ENCODE measurements at places on chromosomes 5 and 9.

GRCh38 chr5:1933364-1934055 lies 50.8 kb upstream of the IRX4 start:
- no peak for DNase-seq

- no peak for DNase-seq
Observed at GRCh38 chr9:88310310-88310980, 77.8 kb upstream of the SPIN1 start.

- no peak for DNase-seq
Observed at GRCh38 chr9:70053864-70054263, 10.2 kb downstream of the MAMDC2 start.

- DNase-seq: no peak
Observed at GRCh38 chr9:94944626-94945025, 218.1 kb downstream of the AOPEP start.

GRCh38 chr5:171776213-171776612 lies 9.4 kb upstream of the SMIM23 start:
- no peak for DNase-seq

DNA sequence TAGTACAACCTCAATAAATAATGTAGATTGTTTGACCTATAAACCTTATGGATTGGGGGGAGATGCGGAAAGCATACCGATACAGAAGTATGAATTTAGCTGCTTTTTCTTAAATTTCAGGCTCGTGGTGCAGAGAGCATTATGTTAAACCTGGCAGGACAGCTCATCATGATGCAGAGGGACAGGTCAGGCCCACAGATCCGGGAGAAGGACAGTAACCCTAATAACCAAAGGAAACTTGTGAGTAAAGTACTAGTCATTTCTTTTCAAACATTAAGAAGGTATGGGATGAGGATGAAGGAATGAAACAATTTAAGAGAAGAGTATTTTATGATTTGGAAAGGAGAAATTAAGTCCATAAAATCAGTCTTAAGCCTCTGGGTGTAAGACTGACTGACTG lies 70.5 kb downstream of the ERMP1 start:
- DNase-seq: no peak

DNA sequence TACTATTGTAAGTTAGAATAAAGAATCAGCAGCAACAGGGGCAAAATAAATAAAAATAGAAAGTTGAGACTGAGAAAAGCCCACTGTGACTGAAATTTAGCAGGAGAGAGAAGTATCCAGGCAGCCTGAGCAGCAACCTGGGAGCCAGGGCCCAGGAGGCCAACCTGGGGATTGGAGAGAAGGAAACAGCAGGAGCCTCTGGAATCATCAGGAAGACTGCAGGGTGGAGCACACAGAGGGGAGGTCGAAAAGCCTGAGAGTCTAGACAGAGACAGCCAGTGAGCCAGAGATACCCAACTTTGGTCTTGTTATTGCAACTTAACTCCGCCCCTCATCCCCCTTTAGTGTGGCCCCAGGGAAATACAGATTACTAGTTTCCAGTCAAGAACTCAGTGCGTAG lies 98.6 kb downstream of the SLC1A3 start:
- no peak for DNase-seq

GRCh38 chr5:41067714-41068568 lies 3.2 kb downstream of the MROH2B start:
- no peak for DNase-seq

DNA sequence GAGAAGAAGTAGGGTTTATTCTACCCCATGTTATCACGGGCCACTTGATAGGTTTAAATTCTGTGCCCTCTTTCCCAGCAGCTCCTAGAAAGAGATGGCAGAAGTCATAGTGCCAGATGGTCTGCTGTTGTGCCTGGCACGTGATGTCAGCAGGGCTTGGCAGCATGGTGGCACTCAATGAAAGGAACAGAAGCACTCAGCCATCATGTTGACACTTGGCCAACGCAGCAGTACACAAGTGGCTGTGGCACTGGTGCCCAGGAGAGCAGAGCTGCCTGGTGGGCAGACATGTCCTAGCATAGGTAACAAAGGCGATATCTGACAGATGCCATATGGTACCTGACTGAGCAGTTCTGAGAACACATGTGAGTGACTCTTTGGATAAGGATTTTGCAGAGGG lies 796.4 kb upstream of the ACO1 start:
- peak; percentile 17 for DNase-seq

DNA sequence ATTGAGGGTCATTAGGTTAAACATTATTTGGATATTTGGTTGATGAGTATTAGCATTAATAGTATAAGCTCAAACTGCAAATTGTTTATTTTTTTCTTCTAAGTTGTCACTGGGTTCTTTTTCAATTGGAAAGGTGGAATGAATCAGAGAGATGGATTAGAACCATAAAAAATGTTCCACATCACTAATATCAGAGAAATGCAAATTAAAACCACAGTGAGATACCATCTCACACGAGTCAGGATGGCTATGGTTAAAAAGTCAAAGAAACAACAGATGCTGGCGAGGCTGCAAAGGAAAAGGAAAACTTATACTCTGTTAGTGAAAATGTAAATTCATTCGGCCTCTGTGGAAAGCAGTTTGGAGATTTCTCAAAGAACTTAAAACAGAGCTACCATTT lies 122.8 kb downstream of the CCDC192 start:
- no peak for DNase-seq

GRCh38 chr5:174825587-174825986 lies 101.2 kb downstream of the MSX2 start:
- no peak for DNase-seq

GRCh38 chr9:20552874-20553557 lies 69.3 kb downstream of the MLLT3 start:
- no peak for DNase-seq

DNA sequence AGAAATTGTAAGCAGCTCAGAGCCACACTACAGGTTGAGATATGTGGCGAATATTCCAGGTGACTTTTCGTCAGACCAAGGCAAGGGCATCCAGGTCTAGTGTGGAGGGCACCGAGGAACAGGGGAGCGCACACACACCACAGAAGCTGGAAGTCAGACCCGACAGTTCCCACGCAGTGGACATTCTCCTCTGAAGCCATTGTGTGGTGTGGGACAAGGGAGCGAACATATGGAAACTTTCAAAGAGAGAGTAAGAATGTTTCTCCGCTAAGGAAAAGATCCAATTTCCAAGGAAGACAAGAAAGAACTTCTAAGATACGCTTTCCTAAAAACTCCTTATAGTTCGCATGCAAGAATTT lies 141.4 kb upstream of the OTULINL start:
- DNase-seq: no peak

- DNase-seq: no peak
Observed at GRCh38 chr9:134372581-134373267, 46.5 kb downstream of the RXRA start.

- no peak for DNase-seq
Observed at GRCh38 chr5:127056896-127057295, 16.4 kb downstream of the C5orf63 start.

DNA sequence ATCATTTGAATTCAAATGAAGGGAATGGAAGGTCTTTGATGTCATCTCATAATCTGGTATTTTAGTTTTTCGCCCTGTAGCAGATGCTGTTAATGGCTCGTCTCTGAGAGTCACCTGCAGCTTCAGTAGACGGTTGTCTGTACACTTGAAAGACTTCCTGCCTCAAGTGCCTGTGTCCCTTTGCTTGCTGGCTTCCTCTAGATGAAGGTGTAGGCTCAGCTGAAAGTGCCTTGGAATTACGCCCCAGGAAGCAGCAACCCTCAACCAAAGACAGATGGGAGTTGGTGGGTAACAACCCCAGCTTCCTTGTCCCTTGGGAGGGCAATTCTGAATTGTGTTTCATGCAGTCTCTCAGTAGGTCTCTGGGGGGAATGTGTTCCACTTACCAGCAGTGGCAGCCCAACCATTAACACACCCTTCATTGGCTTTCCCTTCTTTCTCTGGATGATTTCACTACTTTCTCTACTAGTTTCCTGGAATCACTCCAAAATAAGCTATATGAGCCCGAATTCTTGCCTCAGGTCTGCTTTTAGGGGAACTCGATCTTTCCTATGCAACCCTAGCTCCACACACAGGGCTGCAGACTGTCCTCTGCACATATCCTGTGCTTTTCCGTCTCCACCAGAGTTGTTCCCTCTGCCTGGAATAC lies 395.6 kb downstream of the DMAC1 start:
- no peak for DNase-seq

- peak; percentile 43 for DNase-seq
Observed at GRCh38 chr5:139137697-139138096, 60.5 kb downstream of the SIL1 start.

- peak; percentile 69 for DNase-seq
Observed at GRCh38 chr5:56412601-56413379, 179.7 kb upstream of the ANKRD55 start.

DNA sequence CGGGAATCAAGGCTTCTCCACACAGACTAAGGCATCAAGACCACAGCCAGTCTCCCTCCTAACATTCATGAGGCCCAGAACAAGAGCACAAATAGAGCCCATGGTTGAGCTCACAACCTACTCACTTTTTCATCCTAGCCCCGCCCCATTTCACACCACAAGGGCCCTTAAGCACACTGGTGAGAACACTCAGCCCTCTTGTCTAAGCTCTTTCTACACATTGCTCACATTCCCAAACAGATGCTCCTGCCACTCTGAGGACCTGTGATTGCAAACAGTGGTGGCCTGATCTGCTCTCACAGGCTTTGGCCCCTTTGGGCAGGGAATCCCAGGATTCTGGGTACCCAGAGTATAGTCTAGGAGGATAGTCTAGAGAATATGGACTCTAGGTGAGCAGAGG lies 54.0 kb downstream of the FEM1C start:
- no peak for DNase-seq

- no peak for DNase-seq
Observed at GRCh38 chr5:167940911-167941310, 350.5 kb upstream of the WWC1 start.

GRCh38 chr5:97245386-97245785 lies 62.3 kb upstream of the RIOK2 start:
- no peak for DNase-seq

DNA sequence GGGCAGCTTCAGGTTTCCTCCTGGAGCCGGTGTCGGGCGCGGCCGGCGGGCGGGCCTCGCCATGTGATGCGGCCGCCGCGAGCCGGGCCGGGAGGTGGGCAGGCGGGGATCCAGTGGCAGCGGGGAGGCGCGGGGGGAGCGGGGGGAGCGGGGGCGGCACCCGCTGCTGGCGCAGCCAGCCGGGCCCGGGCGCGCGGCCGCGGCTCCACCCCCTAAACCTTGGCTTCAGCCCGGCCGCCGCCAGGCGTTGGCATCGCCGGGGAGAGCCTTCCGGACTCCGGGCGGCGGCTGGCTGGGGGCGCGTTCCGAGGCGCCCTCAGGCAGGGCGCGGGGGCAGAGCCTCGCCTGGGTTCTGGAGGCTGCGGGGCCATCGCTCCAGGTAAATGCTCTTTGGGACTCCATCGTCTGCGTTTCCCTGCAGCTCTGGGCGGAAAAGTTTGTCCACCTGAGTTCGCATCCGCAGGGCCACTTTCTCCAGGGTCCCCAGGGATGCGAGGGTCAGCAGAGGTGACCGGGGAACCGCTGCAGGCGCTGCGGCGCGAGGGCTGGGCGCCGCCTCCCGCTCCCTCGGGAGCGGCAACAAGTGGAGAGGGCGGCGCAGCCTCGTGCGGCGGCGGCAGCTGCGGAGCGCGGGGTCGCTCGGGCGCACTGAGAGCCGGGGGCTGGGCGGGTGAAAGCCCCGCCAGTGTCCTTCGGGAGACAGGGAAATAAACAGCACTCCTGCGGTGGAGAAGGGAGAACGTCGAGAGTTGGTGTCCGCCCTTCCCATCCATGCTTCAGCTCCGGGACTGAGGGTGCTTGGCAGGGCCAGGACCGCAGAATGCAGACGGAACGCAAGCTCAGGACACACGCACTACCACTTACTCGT lies at the start of gene ARHGEF28:
ARHGEF28 (plus strand) TSS at position 253 of the 868 bp plus-strand sequence. CDS start 58,656 bp downstream, outside the sequence.
- DNase-seq: peak; percentile 52

GRCh38 chr5:111143910-111144309 lies 51.8 kb downstream of the WDR36 start:
- DNase-seq: no peak

DNA sequence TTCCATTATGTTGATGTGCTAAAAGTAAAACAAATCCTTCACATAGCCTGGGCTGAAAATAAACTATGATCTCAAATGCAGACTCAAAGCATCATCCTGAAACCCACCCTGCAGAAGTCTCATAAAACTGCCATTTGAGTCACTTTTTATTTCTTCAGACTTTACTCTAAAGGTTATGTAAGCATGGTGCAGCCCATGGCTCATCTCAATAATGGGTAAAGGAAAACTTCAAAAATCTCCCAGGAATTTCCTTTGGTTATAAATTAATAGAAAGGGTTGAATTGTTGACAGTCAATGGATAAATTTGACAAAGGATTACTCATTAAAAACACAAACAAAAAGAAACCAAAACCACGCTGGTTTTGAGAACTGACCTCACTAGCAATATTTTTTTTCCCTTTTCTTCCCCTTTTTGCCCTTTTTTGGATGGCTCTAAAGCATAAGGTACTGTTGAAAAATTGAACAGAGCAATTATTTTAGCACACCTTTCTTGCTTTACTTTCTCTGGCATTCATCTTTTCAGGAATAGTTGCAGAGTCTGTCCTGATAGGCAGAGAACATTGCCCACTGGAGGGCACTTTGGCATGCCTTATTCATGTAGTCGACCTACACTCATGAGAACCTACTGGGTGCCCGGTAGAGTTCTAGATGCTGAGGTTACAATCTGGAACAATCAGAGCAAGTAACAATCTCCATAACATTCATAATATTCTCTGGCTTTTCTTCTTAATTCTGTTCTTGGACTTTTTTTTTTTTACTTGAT lies 191.4 kb downstream of the TMEM167A start:
- peak; percentile 37 for DNase-seq

GRCh38 chr5:11047030-11047429 lies 286.0 kb upstream of the DAP start:
- no peak for DNase-seq

DNA sequence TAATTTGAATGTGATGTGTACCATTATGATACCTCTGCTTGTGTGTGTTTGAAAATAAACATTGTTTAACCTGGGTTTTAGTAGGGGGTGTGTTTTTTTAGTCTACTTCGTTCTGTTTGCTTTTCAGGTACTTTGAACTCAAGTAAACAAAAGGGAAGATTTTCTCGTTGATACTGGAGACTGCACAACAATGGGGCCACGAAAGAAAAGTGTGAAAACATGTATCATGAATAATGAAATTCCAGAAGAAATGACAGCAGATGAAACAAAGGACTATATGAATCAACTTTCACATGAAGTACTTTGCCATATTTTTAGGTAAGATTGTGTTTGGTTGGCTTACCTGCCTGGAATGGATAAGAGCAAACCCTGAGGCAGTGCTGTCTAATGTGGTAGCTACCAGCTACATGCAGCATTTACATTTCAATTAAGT lies 10.8 kb downstream of the FBXO38 start:
- no peak for DNase-seq

DNA sequence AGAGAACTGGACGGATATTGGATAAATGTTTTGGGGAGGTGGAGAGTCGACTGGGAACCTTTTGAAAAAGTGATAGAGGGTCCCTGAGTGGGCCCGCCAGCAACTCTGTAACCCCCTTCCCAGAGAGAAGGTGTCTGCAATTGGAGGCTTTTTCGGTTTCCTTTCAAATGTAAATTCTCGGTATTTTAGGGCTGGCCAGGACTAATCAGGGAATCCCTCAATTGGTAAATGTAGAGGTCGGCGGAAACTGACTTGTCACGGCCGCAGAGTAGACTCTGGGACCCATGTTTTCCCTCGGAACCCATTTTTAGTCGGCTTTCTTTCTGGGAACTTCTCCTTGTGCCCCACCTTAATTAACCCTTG lies 524 bp downstream of the CCNB1 start:
- DNase-seq: no peak

Measured in globus pallidus (tissue), 1 donor.